Frontal cortex (tissue), 4 donors: ENCODE measurements at places on chromosomes 6 and 20. TPM values are rescaled to one million over a fixed set of nuclear protein-coding genes. Genes with fewer than 3 reads are reported as not detected.

Gene MOG
- total RNA-seq, result under 0.01 TPM

Gene JPH2
- total RNA-seq, result under 0.01 TPM

Gene GTSF1L
- total RNA-seq, result not detected

Gene AIF1
- 6.9 TPM for total RNA-seq

Gene SNPH
- 21.6 TPM for total RNA-seq

Gene GSTA3
- total RNA-seq, result not detected
